Stimulated activated CD4-positive, alpha-beta T cell treated with anti-CD3 and anti-CD28 coated beads, Interleukin-4, amount 100 ng/mL, for 1 hour (primary cell): ENCODE measurements at places on chromosomes 12 and 14.

GRCh38 chr14:50823051-50823761 lies 7.8 kb downstream of the NIN start:
- no peak for DNase-seq

GRCh38 chr12:24127919-24128721 lies 178.7 kb upstream of the SOX5 start:
- DNase-seq: no peak

DNA sequence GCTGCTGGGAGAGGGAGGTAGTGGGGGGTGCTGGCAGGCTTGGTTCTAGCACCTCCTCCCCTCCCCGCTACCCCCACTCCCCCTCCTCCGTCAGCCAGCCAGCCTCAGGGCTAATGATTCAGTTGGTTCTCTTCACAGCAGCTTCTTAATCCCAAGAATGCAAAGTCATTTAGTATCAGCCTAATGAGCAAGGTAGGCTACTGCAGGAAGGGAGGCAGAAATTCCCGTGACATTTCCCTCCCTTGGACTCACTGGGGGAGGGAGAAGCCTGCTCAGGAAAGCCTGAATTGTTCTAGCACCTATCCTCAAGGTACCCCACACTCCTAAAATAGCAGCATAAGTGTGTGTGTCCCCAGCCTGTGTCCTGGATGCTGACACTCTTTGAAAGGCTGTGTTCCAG lies 29.8 kb downstream of the ITPK1 start:
- DNase-seq: no peak

GRCh38 chr12:5736527-5736926 lies 208.5 kb downstream of the ANO2 start:
- no peak for DNase-seq

GRCh38 chr14:23047751-23048693 lies 6.0 kb downstream of the PSMB11 start:
- DNase-seq: no peak

DNA sequence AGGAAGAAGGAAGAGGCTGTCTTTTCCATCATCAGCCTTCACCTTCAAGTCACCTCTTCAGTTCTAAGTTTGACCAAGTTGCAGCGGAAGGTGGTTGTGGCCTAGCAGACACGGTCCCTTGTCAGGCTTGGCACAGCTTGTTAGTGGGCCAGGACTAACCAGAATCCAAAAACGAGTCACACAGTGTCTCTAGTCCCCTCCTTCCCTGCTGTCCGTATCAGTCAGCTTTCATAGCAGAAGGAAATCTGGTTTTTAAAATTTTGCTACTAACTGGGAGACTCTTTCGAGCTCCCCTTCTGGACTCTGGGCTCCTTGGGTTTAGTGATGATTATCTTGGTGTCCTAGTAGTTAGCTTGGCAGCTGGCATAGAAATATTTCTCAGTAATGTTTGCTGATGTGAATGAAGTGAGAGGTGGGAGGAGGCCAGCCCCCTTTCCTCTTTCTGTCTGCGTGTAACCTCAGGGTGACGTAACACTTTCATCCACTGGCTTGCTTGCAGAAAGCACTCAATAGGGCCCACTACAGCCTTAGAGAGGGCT lies 3.8 kb downstream of the ETV6 start:
- peak; percentile 29 for DNase-seq

GRCh38 chr12:5470703-5471102 lies 38.8 kb downstream of the NTF3 start:
- no peak for DNase-seq

DNA sequence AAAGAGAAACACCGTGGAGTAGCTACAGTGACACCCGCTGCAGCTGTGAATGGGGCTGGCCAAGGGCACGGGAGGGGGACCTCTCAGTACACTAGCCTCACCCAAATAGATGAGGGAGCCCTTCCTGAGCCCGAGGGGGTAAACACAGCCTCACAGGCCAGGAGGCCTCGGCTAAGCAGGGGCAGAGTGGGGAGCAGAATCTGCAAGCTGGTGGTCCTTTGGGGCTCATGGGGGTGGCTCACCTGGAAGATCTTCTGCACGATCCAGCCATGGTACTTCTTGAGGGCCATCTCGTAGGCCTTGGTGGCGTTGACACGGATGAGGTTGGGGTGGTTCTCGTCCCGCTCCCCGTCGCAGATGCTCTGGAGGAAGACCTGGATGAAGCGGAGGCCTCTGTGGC lies 22.2 kb upstream of the TRPV4 start:
- no peak for DNase-seq

GRCh38 chr14:75170772-75171171 lies 5.6 kb downstream of the TMED10 start:
- DNase-seq: no peak

GRCh38 chr12:4250691-4251090 lies 22.9 kb upstream of the CCND2 start:
- DNase-seq: no peak

GRCh38 chr12:93838193-93838592 lies 161.0 kb downstream of the CRADD start:
- no peak for DNase-seq

DNA sequence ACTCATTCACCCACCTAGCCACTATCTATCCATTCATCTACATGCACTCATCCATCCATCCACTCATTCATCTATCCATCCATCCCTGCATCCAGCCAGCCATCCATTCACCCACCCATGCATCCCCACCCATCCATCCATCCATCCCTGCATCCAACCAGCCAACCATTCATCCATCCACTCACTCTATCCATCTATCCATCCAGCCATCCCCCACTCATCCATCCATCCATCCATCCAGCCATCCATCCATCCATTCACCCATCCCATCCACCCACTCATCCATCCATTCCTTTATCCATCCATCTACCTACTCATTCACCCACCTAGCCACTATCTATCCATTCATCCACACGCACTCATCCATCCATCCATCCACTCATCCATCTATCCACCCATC lies 73.1 kb downstream of the NOC4L start:
- no peak for DNase-seq

DNA sequence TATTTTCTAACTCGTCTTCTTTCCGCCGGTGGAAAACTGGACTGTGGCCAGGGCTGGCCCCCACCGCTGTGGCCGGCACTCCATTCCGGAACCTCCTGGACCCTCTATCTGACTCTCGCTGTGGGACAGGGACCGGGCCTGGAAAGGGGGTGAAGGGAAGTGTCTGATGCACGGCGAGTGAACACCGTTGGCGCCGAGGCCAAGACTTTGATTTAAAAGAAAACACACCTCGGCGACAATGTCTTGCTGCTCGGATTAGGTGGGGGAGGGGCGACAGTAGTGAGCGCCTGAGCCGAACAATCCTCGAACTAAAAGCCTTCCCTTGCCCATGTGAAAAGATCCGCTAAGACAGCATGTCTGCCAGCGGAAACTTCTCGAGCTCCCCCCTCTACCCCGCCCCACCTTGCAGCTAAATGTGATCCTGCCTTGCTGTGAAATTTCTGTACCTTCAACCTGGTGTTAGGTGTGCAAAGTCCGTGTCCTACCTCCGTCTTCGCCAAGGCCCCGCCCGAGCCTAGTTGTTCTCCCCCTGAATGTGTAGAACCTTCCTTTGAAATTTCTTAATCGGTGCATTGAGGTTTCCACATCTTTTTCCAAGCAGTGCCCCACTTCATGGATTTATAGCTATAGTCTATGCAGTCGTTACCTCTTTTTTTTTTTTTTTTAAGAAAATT lies 862 bp upstream of the HOTAIR start:
- DNase-seq: no peak

- no peak for DNase-seq
These were observed 2.4 kb upstream of the KRT83 start for GRCh38 chr12:52323416-52324152.

GRCh38 chr14:68905107-68905895 lies 73.8 kb downstream of the ACTN1 start:
- DNase-seq: no peak

DNA sequence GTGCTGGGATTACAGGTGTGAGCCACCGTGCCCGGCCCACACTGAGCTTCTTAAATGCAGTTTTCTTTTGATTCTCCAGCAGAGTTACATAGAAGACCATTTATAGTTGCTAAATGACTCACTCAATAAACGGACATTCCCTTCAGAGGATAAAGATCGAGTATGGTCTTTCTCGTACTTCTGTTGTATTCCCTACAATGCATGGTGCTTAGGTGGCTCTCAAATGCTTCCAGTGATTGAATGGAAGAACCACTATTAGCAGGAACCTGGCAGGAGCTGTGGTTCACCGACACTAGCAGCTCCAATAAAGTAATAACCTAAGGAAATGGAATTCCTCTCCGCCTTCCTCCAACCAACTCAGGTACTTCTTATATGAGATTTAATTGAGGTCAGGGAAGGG lies 3.9 kb upstream of the GPRC5A start:
- DNase-seq: no peak

- no peak for DNase-seq
These were observed 146.8 kb downstream of the C12orf42 start for GRCh38 chr12:103348935-103349334.

DNA sequence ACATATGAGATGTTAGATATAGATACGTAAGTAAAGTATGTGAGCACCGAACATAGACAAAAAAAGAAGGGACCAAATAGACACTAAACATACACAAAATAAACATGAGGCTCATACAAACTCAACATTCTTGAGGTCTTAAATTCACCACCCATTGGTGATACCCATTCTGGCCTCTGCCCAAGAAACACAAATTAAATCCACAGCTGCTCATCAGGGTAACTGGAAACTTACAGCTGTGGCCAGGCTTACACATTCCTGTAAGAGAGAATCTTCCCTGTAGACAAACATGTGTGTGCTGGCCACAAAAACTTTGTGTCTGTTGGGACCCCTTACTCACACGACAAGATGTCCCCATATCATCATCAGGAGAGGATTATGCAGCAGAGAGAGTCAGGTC lies 22.4 kb downstream of the MAGOHB start:
- no peak for DNase-seq

- DNase-seq: no peak
These were observed 49.2 kb downstream of the PSMA6 start for GRCh38 chr14:35341454-35341750.

- DNase-seq: peak; percentile 59
These were observed 8.6 kb upstream of the GPR68 start for GRCh38 chr14:91252871-91253794.

DNA sequence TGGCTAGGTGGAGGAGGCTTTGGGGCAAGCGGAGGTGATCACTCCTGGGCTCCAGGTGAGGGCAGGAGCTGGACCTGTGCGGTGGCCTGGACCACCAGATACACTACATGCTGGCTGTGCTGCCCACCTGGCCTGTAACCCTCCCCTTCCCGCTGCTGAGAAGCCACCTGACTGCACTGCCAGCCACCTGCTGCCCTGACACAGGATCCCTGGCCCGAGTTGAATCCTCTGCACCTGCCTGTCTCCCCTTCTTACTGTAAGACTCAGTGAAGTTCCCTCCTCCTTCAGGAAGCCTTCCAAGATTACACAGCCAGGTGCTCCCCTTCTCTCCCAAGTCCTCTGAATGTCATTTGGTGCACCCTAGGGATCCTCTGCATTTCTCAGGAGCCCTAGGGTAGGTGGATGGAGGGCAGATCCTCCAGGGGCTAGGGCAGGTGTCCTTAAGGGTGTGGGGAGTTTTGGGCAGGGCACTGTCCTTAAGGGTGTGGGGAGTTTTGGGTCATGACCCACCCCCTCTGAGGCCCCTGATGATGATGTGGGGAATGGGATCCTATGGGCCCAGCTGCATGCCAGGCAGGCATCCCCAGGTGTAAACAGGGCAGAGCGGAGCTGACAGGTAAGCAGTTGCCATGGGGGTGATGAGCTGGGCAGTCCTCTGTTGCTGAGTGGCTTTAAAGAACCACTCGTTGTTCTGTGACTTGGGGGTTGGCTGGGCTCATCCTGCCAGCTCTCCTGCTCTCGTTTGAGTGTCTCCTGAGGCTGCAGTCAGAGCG lies 6.7 kb upstream of the MTA1 start:
- no peak for DNase-seq

- no peak for DNase-seq
These were observed 298.1 kb upstream of the TMPO start for GRCh38 chr12:98217257-98217656.

DNA sequence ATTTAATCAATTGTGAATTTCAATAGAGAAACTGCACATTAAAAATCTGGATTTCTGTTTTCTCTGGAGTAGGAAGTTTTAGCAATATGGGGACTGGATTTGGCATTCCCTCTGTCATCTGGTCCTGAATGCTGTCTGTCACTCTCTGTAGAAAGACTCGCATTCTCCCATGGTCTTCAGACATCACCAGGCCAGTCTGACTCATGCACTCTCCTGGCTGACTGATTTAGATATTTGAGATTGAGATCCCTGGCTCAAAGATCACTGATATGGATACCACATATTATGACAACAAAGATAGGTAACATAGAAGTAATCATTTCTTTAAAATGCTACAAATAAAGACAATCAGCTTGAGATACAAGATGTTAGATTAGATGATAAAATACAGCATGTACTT lies 524.5 kb downstream of the GALC start:
- DNase-seq: no peak

GRCh38 chr12:132099739-132100138 lies 44.4 kb downstream of the DDX51 start:
- no peak for DNase-seq

DNA sequence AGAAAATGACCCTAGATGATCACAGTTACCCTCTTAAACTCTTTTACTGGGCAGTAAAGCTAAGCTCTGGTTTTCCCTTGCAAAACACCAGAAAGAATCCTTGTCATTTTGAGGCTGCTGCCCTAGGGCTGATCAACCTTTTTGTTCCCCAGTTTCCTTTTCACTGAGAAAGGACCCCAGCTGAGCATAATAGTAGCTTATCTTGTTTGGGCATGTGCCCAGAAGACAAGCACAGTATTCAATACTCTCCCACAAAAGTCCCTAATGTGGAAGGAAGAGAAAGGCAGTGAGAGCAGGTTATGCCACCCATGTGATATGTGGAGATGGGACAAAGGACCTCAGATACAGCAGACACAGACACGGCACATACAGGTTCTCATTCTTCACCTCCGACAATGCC lies 332.6 kb upstream of the TMPO start:
- no peak for DNase-seq

DNA sequence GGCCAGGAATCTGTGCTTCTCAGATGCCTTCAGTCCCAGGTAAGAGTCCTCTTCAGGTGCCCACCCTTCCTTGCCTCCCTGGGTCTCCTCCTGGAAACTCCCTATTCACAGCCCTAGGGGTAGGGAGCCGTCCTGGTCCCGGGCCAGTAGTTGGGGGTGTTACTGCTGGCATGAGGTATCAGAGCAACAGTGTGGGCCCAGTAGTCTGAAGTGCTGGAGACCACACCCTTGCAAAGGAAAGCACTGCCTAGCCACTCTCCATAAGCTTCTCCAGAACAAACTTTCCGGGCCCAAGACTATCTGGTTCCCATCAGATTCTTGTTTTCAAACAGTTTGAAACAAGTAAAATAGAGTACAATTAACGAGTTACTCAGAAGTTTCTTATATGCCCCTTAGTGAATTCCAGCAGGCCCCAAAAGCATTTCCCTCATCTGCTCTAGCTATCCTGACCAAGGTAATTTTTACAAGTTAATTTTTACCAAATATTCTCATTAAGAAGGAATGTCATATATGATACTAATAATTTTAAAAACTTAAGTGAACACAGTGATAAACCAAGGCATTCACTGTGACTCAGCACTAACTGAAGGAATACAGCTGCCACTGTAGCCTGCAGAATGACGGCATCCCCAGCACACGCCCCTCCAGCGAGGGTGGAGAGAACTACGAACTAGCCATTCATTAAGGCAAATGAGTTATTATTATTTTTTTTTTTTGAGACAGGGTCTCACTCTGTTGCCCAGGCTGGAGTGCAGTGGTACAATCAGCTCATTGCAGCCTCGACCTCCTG lies 49.4 kb downstream of the MOK start:
- no peak for DNase-seq
